ENCODE measurements at places on chromosomes 1 and 21.

DNA sequence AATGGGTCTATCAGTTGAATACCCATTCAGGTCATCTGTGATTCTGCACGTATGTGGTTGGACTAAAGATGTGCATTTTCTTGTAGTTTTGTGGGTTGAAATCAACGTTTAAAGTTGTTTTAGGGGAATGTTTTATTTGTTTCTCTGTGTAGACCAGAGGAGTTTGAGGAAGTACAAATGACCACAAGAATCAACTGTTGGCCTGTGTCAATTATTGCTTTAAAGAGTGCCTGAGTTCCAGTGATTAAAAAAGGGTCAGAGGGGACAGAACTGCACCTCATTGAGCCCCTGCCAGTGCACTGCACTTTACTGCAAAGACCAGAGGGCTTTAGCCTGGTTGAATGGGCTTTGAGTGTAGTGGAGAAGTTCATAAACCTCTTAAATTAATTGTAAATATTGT lies 190.3 kb downstream of the VPS13D start:
- DNase-seq, result no peak

GRCh38 chr1:221334062-221334461 lies 407.8 kb downstream of the DUSP10 start:
- no peak for DNase-seq

GRCh38 chr1:108559215-108560186 lies at the start of gene EEIG2:
Gene EEIG2, plus strand, starts transcription at chr1:108560100. Its CDS starts 329 bp downstream, at chr1:108560429.
- peak; percentile 92 for DNase-seq

- DNase-seq, result no peak
Measured at GRCh38 chr1:220880726-220881506, 1.7 kb downstream of the HLX start.

- no peak for DNase-seq
Measured at GRCh38 chr1:25971811-25972180, 26.1 kb downstream of the PAFAH2 start.

GRCh38 chr21:16532840-16533239 lies 803.1 kb downstream of the USP25 start:
- no peak for DNase-seq

- no peak for DNase-seq
Measured at GRCh38 chr1:219566951-219567947, 45.7 kb downstream of the ZC3H11B start.

Data from NCI-H1417 (cell line).